ENCODE measurements at places on chromosomes 6 and 20.

DNA sequence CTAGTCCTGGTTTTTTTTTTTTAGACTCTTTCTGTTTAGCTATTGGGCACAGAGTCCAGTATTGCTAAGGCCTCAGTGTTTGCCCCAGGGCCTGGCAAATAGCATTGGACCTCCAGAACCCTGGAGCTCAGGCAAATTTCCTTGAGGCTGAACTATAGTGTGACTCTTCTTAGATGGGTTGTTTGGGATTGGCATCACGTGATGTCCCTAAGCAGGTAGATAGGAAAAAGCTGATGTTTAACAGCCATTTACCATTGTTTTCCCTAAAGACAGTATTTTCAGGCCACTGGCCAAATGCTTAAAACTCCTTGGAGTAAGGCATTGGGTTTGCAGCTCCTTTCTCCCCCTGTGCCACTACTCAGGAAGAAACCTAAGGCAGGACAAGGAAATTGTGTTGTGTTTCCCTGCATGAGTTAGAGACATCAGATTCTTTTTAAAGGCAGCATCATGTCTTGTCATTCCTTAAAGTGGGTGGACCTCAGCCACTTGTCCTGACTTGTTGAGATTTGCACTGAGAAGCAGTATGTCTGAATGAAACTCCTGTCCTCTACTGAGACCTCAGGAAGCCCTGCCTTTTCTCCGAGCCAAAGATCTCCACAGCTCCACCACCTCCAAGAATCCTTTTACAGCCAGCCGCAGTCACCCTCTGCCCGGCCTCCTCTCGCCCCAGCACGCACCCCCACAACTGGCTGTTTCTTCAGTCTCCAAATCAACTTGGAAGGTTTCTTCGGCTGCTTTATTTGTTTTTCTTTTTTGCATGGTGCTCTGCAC lies 46.2 kb upstream of the RNF144B start:
- DNase-seq: no peak

- peak; percentile 36 for DNase-seq
These were observed 208.8 kb upstream of the SUPT3H start for GRCh38 chr6:45586216-45587171.

DNA sequence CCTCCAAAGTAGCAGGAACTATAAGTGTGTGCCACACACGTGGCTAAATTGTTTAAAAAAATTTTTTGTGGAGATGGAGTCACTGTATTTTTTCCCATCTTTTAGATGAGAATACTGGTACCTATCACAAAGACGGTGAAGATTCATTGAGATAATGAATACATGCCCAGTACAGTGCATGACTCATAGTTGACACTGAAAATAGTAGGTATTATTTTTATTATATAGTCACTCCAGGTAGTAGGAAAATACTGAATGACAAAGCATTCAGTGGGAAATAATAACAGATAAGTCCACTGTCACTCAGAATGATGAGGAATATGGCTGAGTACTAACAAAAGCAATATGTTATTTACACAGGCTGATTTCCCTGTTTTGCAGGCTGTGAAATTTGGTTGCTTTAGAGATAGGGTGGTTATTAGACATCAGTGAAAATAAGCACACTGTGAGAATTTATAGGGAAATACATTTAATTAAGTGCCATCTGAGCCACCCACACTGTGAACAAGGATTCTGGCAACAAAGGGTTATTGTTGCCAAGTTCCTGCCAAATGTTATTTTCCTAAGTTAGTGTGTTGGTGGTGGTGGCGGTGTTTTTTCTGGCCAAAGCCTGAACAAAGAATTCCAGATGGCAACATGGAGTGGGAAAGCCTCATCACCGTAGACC lies 129.8 kb upstream of the FOXQ1 start:
- no peak for DNase-seq

GRCh38 chr6:163748886-163749285 lies 334.4 kb downstream of the QKI start:
- DNase-seq: no peak

- no peak for DNase-seq
These were observed 7.0 kb upstream of the APMAP start for GRCh38 chr20:24999568-24999967.

- DNase-seq: no peak
These were observed 58.6 kb downstream of the TINAG start for GRCh38 chr6:54366667-54367327.

DNA sequence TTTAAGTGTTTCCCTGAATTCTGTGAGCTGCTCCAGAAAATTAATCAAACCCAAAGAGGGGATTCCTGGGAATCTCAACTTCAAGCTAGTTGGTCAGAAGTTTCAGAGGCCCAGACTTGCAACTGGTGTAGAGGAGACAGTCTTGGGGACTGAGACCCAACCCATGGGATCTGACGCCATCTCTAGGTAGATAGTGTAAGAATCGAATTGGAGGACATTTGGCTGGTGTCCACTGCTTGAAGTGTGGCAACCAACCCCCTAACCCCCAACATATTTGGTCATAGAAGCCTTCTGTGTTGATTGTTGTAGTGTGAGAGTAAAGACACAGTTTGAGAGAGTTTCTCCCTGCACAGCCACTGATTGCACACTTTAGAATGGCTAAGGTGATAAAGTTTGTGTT lies 103.5 kb upstream of the CARMIL1 start:
- DNase-seq: no peak

DNA sequence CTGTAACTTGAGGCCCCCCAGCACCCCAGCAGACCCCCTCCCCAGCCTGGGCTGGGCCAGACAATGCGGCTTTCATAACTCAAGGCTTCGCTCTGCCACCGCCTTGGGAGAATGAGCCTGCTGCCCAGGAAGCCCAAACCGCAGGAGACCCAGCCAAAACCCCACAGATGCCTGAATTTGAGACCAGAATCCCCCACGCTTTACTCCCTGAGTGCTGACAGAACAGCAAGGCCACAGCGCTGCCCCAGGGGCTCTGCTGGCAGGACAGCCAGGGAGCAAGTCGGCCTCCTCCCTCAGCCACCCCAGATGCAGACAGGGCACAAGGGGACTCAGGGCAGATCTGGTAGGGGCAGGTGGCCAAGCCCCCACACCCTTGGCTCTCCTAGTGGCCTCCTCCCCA lies 2.2 kb downstream of the MDFI start:
- no peak for DNase-seq

DNA sequence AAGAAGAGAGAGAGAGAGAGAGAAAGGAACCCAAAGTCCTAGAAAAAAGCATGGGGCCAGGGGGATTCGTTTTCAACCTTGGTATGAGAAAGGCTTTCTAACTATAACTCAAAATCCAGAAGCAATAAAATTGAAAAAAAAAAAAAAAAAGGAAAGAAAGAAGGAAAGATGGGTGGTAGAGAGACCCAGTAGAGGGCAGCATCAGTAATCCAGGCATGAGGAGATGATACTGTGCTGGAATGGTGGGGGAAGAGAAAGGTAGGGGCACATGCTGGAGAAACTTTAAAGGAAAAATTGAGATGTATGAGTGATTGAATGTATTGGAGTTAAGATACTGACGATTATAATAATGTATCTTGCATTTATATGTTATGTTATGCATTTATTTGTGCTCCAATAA lies 1040.7 kb upstream of the FLRT3 start:
- DNase-seq: no peak

- no peak for DNase-seq
These were observed 264.3 kb downstream of the PTPRK start for GRCh38 chr6:128256095-128256494.

DNA sequence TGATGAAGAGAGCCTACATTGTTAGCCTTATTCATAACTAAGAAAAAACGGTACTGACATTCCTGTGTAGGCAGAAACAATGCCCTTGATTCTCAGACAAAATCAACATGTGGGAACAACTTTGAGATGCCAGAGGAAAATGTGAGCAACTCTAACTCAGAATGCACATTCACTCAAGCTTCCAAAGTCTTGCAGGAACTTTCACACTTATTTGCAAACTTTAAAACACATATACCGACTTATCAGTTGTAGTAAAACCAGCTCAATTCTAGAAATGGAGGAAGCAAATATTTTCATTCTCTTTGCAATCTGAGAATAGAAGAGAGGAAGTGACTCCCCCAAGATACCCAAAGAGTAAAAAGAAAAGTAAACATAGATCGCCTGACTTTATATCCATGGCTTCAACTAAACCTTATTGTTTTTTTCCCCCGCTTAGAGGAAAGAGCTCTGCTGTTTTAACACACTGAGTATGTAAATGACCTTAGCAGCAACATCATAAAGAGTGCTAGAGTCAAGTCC lies 117.6 kb downstream of the EPB41L2 start:
- no peak for DNase-seq

DNA sequence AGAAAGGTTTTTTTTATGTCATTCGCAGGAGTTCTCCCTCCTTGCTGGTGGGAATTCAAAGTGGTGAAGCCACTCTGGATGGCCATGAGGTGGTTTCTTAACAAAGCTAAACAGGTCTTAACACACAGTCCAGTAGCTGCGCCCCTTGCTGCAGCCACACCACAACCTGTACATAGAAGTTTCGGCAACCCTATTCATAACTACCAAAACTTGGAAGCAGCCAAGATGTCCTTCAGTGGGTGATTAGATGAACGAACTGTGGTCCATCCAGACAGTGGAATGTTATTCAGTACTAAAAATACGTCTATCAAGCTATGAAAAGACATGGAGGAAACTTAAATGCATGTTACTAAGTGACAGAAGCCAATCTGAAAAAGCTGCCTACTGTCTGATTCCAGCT lies 78.9 kb downstream of the FAM120B start:
- no peak for DNase-seq

- no peak for DNase-seq
These were observed 45.8 kb upstream of the PNRC1 start for GRCh38 chr6:89034586-89035251.

DNA sequence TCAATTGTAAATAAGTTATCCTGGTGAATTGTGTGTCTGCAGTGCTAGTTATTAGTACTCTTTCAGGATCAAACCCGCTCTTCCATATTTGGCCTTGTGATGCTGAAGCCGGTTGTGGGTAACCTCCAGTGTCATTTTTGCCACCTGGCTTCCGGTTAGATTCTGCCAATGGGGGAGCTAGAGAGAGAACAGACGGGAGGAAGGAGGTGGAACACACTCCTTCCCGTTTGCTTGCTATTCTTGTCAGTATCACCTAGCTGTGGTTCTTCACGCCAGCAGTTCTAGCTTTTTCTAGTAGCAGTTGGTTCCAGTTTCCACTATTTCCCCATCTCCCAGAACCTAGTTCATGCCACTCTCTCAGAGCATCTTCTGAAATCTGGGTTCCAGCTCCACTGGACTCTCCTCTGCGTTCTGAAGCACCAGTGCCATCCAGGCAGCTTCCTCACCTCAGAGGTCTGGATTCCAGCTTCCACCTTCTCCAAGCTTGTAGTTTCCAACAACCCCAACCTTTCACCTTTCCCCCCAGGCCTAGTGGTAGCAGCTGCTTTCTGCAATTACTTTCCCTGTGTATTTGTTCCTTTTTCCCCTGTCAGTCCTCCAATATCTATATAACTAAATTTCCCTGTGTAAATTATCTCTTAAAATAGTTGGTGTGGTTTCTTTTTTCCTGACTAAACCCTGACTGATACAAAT lies 46.9 kb upstream of the LOC128125822 start:
- DNase-seq: no peak

DNA sequence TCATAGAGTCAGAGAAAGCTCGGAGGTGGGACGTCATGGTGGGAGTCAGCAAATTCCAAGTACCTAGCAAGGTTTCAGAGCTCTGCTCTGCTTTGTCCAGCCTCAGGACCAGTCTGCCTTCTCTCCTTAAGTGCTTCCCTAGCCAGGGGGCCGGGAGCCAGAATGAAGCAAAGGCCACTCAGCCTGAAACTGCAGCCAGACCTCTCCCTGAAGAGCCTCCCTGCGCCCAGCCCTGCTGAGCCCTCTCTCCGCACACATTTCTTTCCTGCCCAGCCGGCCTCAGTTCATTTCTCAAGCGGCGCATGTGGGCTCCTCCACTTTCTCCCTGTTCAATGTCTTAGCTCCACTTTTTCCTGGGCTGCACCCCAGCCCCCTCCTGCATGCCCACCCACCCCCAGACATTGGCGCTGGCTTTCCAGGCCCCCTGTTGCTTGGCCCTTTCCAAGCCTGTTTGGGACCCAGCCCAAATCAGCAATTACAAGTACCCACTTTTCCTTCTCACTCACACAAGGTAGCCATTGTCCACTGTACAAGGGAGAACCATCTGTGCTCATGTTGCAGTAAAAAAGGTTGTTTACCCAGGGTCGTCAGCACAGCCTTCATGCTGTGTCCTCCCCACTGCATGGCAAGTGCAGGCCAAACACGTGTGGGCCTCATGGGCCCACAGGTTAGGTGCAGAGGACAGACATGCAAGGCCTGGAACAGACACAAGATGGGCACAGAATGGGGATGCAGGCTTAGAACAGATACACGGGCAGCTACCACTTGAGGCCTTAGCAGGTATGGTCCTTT lies 147.1 kb downstream of the MRPL14 start:
- no peak for DNase-seq

DNA sequence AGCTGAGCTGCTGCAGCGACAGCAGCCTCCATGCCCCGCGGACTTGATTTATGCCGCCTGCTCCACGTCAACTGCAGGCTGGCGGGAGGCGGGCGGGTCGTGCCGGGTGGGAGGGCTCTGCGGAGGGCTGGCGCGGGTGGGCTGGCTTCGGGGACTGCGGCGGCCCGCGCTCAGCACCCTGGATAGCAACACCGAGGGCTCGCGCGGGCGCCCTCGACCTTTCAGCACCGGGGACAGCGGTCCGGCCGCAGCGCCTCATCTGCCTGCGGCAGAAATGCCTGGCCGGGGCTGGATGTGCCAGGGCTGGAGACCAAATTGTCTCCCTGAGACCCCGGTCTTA lies 792 bp downstream of the SNAP25 start:
- peak; percentile 31 for DNase-seq

GRCh38 chr20:23150304-23151007 lies 64.3 kb upstream of the CD93 start:
- no peak for DNase-seq

DNA sequence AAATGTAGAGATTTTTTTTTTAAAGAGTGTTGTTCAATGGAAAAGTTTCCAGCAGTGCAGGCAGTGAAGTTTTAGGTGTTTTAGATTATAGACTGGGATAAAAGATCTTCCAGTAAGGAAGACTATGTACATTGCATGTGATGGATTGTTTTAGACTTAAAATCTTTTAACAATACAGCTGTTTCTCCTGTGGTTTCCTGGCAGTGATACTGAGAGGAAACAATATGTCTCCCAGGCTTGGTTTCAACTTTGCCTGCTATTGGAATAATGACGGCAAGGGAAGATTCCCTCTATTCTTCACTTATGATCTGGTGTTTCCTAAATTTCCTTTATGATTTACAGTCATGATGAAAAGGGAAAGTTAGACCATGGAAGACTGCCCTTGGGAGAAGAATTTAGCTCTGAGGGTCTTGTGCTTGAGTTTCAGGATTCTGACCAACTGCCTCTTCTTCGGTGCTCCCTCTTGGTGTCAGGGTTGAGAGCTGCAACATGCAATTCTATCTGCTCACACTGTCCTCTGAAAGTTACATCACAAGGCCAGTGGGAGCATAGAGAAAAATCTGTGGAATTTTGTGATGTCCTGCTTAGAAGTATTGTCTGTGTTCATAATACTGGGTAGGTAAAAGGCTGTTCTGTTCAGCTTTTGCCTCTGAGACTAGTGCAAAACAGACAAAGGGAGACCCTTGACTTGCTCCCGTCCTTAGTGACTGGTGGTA lies 262.8 kb upstream of the MAN1A1 start:
- DNase-seq: no peak
